ENCODE measurements at places on chromosomes 12 and 14. TPM values are rescaled to one million over a fixed set of nuclear protein-coding genes. Genes with fewer than 3 reads are reported as not detected.

DNA sequence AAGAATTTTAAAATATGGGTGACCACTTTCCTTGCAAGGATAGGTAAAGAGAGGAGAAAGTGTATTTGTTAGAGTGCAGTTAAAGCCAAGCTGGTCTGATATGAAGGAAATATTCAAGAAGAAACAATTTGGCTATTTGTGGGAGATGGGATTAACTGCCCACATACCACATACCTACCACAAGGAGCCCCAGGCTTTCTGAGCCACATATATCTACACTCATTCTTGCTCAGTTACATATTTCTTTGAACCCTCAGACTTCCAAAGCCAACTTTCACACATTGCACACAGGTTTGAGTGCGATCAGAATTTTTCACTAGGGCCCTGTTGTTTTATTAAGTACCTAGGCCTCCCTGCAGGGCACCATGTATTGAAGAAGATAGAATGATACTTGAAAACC is 330.2 kb downstream of the ZFP36L1 start:
- DNase-seq = no peak

DNA sequence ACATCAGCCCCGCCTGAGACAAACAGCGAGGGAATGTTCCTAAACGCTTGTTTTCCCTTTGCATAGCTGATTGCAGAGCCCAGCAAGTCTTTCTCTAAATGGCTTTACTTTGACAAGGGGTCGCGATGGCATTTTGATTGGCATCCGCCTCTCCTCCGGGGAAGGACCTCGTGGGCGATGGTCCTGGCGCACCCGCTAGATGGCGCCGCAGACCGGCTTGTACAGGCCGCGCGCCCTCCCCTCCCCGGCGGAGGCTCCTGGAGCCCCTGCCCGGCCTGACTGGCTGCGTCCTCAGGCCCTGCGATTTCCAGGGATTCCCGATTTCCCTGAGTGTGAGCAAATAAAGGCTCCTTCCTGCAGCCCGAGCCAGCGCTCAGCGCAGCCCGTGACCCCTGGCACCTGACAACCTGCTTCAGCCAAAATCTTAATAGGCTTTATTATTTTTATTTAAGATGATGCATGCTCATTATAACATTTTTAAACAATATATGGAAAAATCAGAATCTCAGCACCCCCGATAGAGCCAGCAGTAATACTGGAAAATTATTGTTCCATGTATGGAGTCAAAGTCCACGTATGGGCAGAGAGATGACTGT is 468.3 kb downstream of the AACS start:
- no peak for DNase-seq

GRCh38 chr12:569803-570434 is 93.3 kb downstream of the NINJ2 start:
- peak; percentile 98 for DNase-seq

DNA sequence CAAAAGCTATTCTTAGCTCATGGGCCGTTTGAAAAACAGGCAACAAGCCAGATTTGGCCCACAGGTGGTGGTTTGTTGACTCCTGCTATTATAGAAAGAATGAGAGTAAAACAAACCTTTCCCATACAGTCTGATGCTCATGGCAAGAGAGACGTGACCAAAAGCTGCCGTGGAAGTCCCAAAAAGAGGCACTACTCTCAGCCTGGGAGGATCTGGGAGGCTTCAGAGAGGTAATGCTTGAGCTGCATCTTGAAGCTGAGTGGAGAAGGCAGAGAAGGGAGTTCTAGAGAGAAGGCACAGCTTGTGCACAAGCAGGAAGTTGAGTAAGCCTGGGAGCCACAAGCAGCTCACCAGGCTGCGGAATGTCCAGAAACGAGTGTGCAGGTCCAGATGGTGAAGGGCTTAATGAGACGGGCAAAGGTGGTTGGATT is 9.6 kb downstream of the PLXNC1 start:
- no peak for DNase-seq

DNA sequence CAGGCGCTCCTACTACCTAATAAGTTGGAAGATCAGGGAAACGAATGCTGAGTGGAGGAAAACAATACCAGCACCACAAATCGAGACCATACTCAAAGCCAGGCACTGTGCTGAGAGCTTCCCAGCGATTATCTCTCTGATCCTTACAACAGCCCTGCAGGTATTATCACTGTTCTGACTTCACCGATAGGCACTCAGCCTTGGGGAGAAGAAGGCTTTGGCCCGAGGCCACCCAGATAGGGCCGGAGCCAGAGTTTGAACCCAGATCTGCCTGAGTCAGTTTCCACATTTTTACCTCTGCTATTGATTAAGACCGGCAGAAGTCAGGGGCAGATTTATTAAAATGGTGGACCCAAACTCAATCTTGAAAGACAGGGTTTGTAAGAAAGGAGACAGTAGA is 4.9 kb downstream of the SVOP start:
- no peak for DNase-seq

DNA sequence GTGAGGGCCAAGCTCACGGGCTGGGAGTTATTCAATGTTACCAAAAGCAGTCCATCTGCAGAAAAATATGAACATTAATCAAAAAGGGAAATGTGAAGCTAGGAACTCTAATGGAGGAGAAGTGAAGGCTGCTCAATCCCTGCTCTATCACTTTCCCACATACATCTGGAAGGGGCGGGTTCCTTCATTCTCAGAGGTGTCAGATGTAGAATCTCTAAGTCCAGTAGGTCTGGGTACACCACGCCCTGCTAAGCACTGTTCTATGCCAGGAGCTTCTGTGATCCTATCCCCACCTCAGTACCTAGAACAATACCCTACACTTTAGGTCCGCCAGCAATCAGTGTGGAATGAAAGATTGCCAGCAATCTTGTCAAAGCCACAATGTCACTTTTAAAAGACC is 37.0 kb upstream of the ANO2 start:
- no peak for DNase-seq

- DNase-seq = no peak
Measured at GRCh38 chr12:111823891-111824290, 18.1 kb upstream of the MAPKAPK5 start.

DNA sequence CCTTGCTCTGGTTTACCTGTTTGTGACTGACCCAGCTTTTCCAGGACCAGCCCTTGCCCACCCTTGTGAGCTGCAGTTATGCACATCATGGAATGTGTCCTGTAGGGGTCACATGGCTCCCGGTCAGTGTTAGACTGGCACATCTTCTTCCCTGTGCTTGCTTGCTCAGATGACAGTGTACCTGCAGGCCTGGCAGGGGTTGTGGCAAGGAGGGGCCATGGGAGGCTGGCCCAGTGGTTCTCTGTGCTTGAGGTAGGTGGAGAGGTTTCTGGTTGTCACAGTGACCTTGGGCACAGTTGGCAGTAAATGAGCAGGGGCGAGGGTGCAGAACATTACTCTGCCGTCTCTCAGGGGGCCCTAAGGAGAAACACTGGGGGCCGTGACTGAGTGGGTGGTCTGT is 27.6 kb upstream of the RD3L start:
- no peak for DNase-seq

DNA sequence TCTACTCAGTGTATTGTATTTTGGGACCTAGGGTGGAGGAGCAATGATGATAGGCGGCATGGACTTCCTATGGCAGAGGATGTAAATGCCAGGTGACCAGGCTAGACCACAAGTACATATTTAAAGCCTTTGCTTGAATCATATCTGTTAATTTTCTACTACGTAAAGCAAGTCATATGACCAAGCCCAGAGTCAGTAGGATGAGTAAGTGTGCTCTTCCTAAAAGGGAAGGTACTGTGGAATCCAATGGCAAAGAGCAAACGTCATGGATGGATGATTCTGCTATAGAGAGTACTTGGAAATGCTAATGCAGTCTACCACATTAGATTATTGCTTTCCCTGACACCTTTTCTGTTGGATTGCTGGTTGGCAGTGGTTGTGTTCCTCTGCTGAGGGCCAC is 16.8 kb downstream of the GPATCH2L start:
- DNase-seq = no peak

DNA sequence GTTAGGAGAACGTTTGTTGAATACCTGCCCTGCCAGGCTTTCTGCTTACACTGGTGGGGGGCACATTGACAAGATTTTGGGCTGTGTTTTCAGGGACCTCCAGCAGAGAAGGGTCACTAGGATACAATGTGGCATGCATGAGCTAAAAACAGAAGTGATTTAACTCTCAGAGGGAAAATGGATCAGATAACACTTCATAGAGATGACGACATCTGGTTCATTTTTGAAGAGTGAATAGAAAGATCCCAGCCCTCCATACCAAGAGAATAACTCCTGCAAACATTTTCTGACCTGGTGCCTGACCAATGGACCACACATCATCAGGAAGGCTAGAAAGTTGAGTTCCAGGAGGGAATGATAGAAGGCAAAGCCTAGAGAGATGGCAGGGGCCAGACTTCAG is 33.7 kb downstream of the CKB start:
- DNase-seq = no peak

DNA sequence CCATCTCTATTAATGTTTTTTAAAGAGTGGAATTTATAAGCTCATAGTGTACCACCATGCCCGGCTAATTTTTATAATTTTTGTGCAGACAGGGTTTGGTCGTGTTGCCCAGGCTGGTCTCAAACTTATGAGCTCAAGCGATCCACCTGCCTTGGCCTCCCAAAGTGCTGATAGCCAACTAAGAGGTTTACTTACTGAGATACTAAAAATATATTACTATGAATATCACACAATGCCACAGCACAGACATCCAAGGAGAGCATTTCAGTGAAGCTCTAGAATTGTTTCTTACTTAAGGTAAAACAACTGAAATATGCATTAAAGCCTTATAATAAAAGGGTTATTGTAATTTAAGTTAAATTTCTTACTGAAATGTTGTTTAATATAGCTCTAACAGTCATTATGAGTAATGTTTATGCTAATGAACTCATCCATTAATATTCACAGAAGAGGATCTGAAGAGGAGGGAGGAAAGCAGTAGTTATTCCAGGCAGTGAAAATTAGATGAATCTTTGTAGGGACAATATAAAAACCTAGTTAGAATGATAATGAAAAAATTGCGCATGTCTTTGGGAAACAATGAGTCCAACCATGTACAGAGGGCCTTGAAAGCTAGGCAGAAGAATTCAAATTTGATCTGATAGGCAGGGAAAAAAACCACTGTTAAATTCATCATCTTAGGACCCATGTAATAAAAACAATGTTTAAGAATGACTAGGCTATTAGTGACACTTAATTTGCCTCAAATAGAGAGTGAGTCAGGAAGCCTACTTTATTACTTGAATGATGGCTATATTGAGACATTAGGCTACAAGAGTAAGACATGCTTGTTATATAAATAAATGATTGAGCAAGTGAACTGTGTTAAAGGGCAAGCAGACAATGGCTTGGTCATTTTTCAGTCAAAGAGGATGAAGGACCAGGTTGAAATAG is 99.2 kb downstream of the SLC41A2 start:
- no peak for DNase-seq

DNA sequence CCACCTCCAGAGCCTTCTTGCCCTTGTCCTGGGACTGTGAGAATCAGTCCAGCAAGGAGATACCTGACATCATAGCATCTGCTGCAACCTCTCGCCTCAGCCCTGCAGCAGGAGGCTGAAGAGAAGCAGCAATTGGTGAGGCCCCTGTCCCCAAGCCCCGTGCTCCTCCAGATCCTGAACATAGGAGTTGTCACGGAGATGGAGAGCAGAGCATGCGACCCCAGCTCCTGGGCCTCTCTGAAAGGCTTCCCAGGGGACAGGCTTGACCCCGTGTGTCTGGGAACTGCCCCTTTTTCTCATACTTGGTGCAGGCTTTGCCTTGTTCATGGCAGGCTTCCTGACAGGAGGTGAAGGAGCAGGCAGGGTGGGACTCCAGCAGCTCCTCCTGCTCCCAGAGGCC is 127.7 kb upstream of the PZP start:
- no peak for DNase-seq

DNA sequence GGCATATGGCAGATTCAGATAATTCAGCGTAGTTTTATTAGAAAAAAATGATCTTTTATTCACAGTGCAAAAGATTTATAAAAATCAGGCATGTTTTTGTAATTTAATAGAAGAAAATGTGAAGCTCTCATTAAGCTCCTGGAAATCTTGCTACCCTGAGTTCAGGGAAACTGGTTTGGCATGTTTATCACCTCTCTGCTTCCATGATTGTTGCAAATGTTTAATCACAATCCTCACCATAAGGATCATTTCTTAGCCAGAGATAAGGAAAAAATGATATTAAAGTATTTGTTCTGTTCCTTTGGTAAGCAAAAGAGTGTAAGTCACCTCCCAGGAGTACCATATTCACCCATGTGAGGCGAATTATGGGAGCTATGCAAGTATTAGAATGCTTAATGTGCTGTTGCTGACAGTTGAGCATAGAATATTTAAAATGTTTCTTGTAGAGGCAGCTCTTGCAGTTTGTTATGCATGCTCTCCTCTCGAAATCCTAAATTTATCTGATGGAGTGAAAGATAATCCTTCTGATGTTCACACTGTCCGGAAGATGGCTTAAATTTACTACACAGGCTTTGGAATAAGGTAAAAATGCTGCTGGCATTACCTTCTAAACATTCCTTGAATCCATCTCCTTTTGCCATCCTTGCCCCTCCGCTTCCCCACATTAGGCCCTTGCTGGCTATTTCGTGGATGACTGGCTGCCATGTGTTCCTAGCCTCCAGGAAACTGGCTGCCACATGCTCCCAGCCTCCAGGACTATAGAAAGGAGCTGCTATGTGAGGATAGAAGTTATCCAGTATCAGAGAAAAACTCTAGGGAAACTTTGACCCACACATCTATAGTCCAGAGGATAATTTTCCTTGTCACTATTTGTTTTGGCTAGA is 115.8 kb upstream of the CCDC198 start:
- no peak for DNase-seq

DNA sequence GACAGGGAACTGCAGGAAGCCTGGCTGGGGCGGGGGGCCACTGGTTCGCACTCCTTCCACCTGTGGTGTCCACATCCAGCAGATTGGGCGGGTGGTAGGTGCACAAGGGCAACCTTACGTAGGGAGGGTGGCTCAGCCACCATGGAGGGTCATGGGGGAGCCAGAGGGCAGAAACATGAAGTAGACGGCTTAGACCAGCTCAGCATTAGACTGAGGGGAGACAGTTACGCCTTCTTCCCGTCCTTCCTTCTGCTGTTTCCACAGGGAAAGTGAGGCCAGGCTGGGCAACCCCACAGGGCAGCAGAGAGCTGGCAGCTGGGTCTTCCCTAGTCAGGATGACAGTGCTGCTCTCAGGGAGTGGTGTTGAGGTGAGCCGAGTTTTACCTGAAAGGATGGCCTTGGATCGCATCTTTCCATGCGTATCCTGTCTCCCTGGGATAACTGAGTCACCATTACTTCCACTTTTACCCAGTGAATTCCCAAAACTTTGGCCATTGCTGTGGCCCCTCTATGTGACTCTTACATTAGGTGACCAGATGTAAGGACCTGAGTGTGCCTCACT is 170.0 kb upstream of the GZMB start:
- DNase-seq = no peak

Gene EFS
- 19.7 TPM for total RNA-seq

Gene TPPP2
- total RNA-seq = not detected

Gene IGF1
- total RNA-seq = 103 TPM
